Endothelial cell of umbilical vein (primary cell): ENCODE measurements at places on chromosomes 11 and 22. TPM values are rescaled to one million over a fixed set of nuclear protein-coding genes. Genes with fewer than 3 reads are reported as not detected.
A peak's percentile ranks its signal among the peaks of the same experiment; 100 is the strongest.

DNA sequence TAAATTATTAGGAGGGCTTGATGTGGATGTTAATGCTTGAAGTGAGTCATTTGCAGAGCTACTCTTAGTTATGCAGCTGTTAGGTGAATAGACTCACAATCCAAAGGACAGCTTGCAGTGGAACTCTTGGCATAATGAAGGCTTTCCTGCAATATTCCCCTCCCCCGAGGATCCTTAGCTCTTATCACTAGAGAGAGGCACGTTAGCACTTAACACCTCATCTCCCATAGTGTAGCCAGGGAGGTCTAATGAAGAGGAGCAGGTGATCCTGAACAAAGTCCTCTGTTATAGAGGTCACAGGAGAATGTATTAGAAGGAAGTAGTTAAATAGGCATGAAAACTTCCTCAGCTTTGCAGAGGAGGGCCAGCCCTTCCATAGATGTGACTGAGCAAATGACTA is 919.2 kb upstream of the FAT3 start:
- H3K27me3 ChIP-seq: no peaks in the 10 kb centered on the region
- no peak overlapping the region for H3K4me3 ChIP-seq
- no peaks in the 10 kb centered on the region for H3K36me3 ChIP-seq
- DNase-seq: no peak
- H3K27ac ChIP-seq: no peak overlapping the region

- no peaks in the 10 kb centered on the region for H3K27me3 ChIP-seq
- H3K36me3 ChIP-seq: no peaks in the 10 kb centered on the region
- peak within 1 kb of the TSS; percentile 78 for H3K4me3 ChIP-seq
- peaks cover 10% of the 10 kb centered on the region for H3K4me1 ChIP-seq
- DNase-seq: peak; percentile 69
Observed at GRCh38 chr11:118530683-118531596, at the start of gene TMEM25. TMEM25 (plus strand) TSS chr11:118531192; CDS start chr11:118531802, 610 bp downstream.

DNA sequence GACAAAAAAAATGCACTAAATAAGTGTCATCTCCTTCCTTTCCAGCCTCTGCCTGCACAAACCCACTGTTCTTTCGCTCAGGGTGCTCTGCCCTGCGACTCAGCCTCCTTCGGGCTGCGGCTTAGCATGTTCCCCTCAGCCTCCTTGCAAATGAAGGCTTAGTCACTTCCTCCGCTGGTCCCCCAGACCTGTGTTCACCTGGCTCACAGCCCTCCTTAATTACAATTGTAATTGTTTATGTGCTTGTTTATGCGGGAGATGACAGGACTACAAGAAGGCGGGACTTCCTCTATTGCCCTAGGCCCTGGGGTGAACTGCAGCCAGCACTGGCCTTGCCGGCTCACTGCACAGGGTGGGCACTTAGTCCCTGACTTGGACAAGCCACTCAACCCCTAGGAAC is 303.6 kb downstream of the KIRREL3 start:
- H3K36me3 ChIP-seq: no peaks in the 10 kb centered on the region
- no peaks in the 10 kb centered on the region for H3K4me1 ChIP-seq
- H3K27ac ChIP-seq: no peak overlapping the region

DNA sequence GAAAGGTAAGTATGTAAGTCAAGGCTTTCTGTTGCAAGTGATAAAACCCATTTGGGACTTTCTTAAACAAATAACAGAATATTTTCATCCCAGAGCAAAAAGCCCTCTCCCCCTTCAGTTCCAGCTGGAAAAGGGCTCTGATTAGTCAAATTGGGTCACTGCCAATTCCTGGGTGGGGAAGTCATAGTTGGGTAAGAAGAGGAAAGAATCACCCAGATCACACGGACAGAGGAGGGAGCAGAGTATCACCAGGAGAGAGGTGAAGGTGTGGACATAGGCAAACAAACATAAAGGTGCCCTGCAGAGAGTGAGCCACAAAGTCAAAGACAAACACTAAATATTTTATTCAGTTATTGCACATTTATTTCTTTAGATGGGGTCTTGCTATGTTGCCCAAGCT is 36.3 kb upstream of the SORL1 start:
- DNase-seq: no peak
- no peaks in the 10 kb centered on the region for H3K4me1 ChIP-seq
- H3K4me3 ChIP-seq: no peak overlapping the region
- no peak overlapping the region for H3K27ac ChIP-seq
- no peaks in the 10 kb centered on the region for H3K36me3 ChIP-seq

- H3K27ac ChIP-seq: no peak overlapping the region
- H3K27me3 ChIP-seq: no peaks in the 10 kb centered on the region
- no peaks in the 10 kb centered on the region for H3K36me3 ChIP-seq
- DNase-seq: no peak
- no peak overlapping the region for H3K4me3 ChIP-seq
- H3K4me1 ChIP-seq: no peaks in the 10 kb centered on the region
Observed at GRCh38 chr22:45422237-45422983, 8.9 kb downstream of the RIBC2 start.

CCDC73 gene
- not detected in 2 replicates for total RNA-seq

GRCh38 chr22:49305966-49306631 is 521.6 kb downstream of the BRD1 start:
- H3K27me3 ChIP-seq: no peaks in the 10 kb centered on the region
- H3K4me1 ChIP-seq: no peaks in the 10 kb centered on the region
- H3K36me3 ChIP-seq: no peaks in the 10 kb centered on the region
- no peak overlapping the region for H3K27ac ChIP-seq
- DNase-seq: no peak

GRCh38 chr11:45563171-45563570 is 102.3 kb downstream of the CHST1 start:
- H3K36me3 ChIP-seq: no peaks in the 10 kb centered on the region
- H3K27ac ChIP-seq: no peak overlapping the region
- DNase-seq: no peak
- no peaks in the 10 kb centered on the region for H3K4me1 ChIP-seq

- no peak overlapping the region for H3K4me3 ChIP-seq
- no peaks in the 10 kb centered on the region for H3K27me3 ChIP-seq
- H3K27ac ChIP-seq: no peak overlapping the region
Observed at GRCh38 chr11:35313066-35313759, 106.1 kb downstream of the SLC1A2 start.

GRCh38 chr11:78290293-78291176 is 101.8 kb downstream of the USP35 start:
- no peaks in the 10 kb centered on the region for H3K27me3 ChIP-seq
- no peaks in the 10 kb centered on the region for H3K36me3 ChIP-seq
- H3K4me1 ChIP-seq: no peaks in the 10 kb centered on the region
- H3K27ac ChIP-seq: no peak overlapping the region
- no peak overlapping the region for H3K4me3 ChIP-seq
- DNase-seq: no peak

GRCh38 chr22:33104147-33104854 is 46.1 kb upstream of the SYN3 start:
- no peaks in the 10 kb centered on the region for H3K36me3 ChIP-seq
- no peaks in the 10 kb centered on the region for H3K4me1 ChIP-seq
- H3K4me3 ChIP-seq: no peak overlapping the region
- no peak overlapping the region for H3K27ac ChIP-seq
- DNase-seq: no peak

CNIH2 gene
- 0.78 and 1.2 TPM in 2 replicates for total RNA-seq

GRCh38 chr11:129721685-129722084 is 94.0 kb upstream of the TMEM45B start:
- no peaks in the 10 kb centered on the region for H3K36me3 ChIP-seq
- no peaks in the 10 kb centered on the region for H3K4me1 ChIP-seq
- H3K27me3 ChIP-seq: no peaks in the 10 kb centered on the region
- DNase-seq: no peak
- H3K27ac ChIP-seq: no peak overlapping the region

DNA sequence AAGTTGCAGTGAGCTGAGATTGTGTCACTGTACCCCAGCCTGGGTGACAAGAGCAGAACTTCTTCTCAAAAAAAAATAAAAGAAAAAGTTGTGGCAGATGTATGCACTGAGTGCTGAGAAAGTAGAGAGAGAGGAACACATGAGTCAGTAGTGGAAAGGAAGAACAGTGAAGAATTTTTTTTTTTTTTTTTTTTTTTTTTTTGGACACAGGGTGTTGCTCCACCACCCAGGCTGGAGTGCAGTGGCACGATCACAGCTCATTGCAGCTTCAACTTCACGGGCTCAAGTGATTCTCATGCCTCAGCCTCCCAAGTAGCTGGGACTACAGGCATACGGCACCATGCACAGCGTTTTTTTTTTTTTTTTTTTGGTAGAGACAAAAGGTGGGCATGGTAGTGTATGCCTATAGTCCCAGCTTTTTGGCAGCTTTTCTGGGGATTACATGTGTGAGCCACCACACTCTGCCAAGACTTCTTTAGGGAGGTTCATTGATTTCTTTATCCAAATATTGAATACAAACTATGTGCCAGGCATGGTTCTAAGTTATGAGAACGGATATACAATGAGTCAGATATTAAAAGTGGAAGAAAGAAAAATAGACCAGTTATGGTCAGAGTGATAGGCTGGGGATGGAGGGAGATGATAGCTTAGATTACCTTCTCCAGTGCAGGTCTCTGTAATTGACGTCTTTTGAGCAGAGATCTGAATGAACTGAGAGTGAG is 62.0 kb downstream of the YAP1 start:
- H3K4me1 ChIP-seq: peaks cover 22% of the 10 kb centered on the region
- no peaks in the 10 kb centered on the region for H3K27me3 ChIP-seq
- H3K36me3 ChIP-seq: no peaks in the 10 kb centered on the region
- H3K27ac ChIP-seq: peak overlapping the region; percentile 44
- DNase-seq: peak; percentile 43

DNA sequence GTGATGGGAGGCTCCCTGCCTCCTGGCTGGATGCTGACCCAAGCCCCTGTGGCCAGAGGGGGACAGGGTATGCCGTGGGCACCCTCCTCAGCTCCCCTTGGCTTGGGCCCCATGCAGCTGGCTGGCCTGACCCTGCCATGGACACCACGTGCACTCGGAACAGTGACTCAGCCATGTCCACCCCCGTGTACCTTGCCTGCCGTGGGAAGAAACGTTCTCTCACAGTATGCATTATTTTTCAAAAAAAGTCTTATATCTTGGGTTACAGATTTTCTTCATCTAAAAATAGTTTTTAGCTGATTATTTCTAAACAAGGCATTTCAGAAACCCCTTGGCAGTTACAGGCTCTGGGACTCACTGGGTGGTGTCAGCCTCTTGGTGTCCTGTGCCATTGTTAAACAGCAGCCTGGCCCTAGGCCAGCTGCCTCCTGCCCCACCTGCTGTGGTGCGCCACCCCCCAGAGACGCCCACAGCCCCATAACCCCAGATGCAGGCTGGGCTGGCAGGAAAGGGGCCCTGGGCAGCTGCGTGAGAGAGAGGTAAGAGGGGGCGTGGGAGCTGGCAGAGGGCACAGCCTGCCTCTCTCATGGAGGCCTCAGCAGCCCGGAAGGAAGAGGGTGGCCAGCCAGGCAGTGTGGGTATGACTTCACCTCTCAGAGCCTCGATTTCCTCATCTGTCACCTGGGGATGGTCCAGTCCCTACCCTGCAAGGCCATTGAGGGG is 99.8 kb downstream of the MORC2 start:
- H3K36me3 ChIP-seq: no peaks in the 10 kb centered on the region
- peaks cover 14% of the 10 kb centered on the region for H3K4me1 ChIP-seq
- peak; percentile 64 for DNase-seq
- no peaks in the 10 kb centered on the region for H3K27me3 ChIP-seq

NLRP6 gene
- not detected in 2 replicates for total RNA-seq

C22orf42 gene
- total RNA-seq: not detected in 2 replicates

DNA sequence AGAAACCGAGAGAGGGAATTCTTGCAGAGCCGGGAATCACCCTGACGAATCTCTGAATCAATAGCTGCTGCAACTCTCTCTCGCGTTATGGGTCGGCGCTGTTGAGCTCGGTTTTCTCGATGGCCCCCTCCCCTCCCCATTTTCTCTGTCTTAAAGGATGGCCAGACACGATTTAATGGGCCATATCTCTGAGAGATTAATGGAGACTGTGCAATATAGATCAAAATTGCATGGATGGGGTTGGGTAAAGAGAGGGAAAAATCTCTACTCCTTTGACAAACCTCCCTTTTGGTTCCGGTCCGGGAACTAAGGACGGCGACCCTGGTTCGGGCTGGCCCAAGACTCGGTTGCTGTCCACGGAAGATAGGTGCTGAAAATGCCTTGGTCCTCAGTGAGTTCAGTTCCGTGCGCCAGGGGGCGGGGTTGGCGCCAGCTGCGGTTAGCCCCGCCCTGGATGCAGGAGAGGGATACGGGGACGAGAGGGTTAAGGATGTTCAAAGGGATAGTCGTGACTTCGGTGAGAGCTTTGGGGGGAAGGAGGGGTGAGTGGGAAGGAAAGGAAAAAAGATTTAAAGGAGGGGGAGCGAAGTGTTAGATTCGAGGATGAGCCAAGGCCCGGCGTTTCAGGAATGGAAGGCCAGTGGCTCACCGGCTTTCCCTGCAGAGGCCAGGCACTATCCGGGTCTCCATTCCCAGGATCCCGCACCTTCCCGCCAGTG is 103.6 kb upstream of the HSD17B12 start:
- H3K36me3 ChIP-seq: no peaks in the 10 kb centered on the region
- H3K27me3 ChIP-seq: peaks cover 89% of the 10 kb centered on the region
- DNase-seq: peak; percentile 40
- no peak overlapping the region for H3K27ac ChIP-seq

DNA sequence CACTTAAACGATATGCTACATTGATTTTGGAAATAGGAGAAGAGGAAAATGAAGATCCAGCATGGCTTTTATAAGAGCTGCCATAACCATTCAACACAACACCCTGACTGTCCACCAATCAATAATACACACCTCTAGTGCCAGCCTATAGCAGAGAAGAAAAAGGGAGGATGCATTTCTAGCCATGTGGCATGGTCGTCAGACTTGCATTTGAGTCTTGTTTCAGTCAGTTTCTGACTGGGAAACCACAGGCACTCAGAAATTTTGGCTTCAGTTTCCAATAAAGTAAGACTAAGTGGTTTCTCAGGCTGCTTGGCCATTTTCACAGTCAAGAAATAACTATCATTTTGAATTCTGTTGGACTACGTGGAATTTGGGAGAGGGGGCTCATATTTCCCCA is 523.5 kb upstream of the LRRC4C start:
- no peaks in the 10 kb centered on the region for H3K4me1 ChIP-seq
- H3K27ac ChIP-seq: no peak overlapping the region
- no peaks in the 10 kb centered on the region for H3K27me3 ChIP-seq
- no peaks in the 10 kb centered on the region for H3K36me3 ChIP-seq
- DNase-seq: no peak

DNA sequence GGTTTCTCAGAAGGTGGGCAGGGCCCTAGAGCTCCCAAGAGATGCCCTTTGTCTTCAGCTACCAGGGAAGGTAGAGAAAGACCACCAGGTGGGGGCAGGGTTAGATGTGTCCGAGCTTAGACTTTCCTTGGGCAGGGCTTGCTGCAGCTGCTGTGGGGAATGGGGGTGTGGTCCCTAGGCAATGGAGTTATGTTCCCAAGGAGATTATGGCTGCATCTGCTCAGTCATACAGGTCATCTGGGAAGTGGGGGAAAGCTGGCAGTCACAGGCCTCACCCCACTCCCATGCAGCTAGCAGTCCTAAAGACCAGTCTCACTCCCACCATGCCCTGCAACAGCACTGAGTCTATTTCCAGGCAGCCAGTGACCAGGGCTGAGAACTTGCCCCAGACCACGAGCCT is 29.5 kb downstream of the MMP27 start:
- H3K36me3 ChIP-seq: no peaks in the 10 kb centered on the region
- no peak overlapping the region for H3K27ac ChIP-seq
- no peak for DNase-seq
- H3K4me1 ChIP-seq: no peaks in the 10 kb centered on the region

- no peaks in the 10 kb centered on the region for H3K4me1 ChIP-seq
- peaks cover 2% of the 10 kb centered on the region for H3K27me3 ChIP-seq
- no peak overlapping the region for H3K4me3 ChIP-seq
- H3K27ac ChIP-seq: no peak overlapping the region
- peak; percentile 61 for DNase-seq
- H3K36me3 ChIP-seq: no peaks in the 10 kb centered on the region
Observed at GRCh38 chr11:82682003-82682751, 51.5 kb downstream of the FAM181B start.
